Fibroblast of the aortic adventitia (primary cell): ENCODE measurements at places on chromosomes 11 and 22. TPM values are rescaled to one million over a fixed set of nuclear protein-coding genes. Genes with fewer than 3 reads are reported as not detected.

The CWC15 gene
- total RNA-seq: 48.4 and 61.7 TPM in 2 replicates

The IGF2 gene
- 3.3 and 4.2 TPM in 2 replicates for total RNA-seq

The ANO5 gene
- 0.16 TPM in 1 of 2 replicates, not detected in the other for total RNA-seq

The HBD gene
- 4.8 TPM in 1 of 2 replicates, not detected in the other for total RNA-seq

The NOX4 gene
- total RNA-seq: 1.4 and 2.5 TPM in 2 replicates

The GPR83 gene
- not detected in 2 replicates for total RNA-seq

The SHANK2 gene
- 1.9 and 4.9 TPM in 2 replicates for total RNA-seq

The NXPE4 gene
- total RNA-seq: not detected in 2 replicates

The APOL5 gene
- not detected in 2 replicates for total RNA-seq

The SERHL2 gene
- total RNA-seq: 2.0 and 2.2 TPM in 2 replicates

The FGF19 gene
- not detected in 2 replicates for total RNA-seq

The C22orf31 gene
- not detected in 2 replicates for total RNA-seq

The LAYN gene
- total RNA-seq: 34.2 and 48.7 TPM in 2 replicates

The WNT7B gene
- total RNA-seq: 0.18 TPM in 1 of 2 replicates, not detected in the other

The KIRREL3 gene
- total RNA-seq: 0.08 and 0.45 TPM in 2 replicates

The PYGM gene
- total RNA-seq: 0.63 and 1.7 TPM in 2 replicates

The GP1BB gene
- 2.1 and 20.1 TPM in 2 replicates for total RNA-seq
